ENCODE measurements at places on chromosomes 5 and 9.

GRCh38 chr9:35227284-35227683 lies 65.5 kb downstream of the UNC13B start:
- no peak for DNase-seq

DNA sequence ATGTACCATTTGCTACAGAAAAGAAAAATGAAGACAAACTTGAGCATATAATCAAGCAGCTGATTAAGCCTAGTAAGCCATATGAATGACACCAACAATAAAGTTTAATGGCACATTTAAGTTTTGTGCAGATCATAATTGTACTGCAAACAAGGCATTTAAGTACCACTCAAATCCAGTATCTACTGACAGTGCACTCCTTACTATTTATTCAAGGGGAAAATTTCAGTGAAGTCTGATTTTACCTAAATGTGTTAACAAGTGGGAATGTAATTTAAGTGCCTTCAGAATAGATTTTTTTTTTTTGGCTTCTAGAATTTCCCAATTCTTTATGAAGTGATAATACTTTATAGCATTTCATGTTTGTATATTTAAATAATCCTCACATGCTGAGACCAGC lies 341.0 kb upstream of the POU5F2 start:
- no peak for DNase-seq

- DNase-seq, result no peak
These were observed 46.7 kb downstream of the UBAP2 start for GRCh38 chr9:34001951-34002350.

- DNase-seq, result no peak
These were observed 133.1 kb upstream of the POU5F2 start for GRCh38 chr5:93874491-93874890.

- DNase-seq, result no peak
These were observed 2.8 kb downstream of the DCAF12 start for GRCh38 chr9:34123682-34124081.

Data from hepatic stellate cell (primary cell).